ENCODE measurements at places on chromosomes 3 and 15.
A peak's percentile ranks its signal among the peaks of the same experiment; 100 is the strongest.

GRCh38 chr3:70156808-70157207 is 155.6 kb downstream of the MDFIC2 start:
- no peak for DNase-seq

- no peak for DNase-seq
Measured at GRCh38 chr3:32621466-32621865, 50.8 kb upstream of the DYNC1LI1 start.

GRCh38 chr3:112948346-112948838 is 26.5 kb downstream of the CD200R1 start:
- DNase-seq: no peak

- no peak for DNase-seq
Measured at GRCh38 chr3:4531478-4532025, 38.4 kb downstream of the ITPR1 start.

- no peak for DNase-seq
Measured at GRCh38 chr15:67138891-67139855, 73.8 kb downstream of the SMAD3 start.

DNA sequence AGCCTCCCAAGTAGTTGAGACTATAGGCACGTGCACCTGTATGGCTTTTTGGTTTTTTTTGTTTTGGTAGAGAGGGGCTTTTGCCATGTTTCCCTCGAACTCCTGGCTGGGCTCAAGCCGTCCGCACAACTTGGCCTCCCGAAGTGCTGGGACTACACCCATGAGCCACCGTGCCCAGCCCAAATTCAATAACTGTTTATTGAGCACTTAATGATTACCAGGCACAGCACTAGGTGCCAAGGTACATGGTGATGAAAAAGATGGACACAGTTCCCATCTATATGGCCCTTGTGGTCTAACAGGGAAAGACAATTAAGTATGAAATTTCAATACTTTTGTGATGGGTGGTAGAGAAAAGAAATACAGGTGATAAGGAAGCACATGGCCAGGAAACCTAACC is 35.8 kb upstream of the ZNF148 start:
- no peak for DNase-seq

GRCh38 chr15:46786590-46787285 is 930.6 kb upstream of the SEMA6D start:
- no peak for DNase-seq

- no peak for DNase-seq
Measured at GRCh38 chr15:44598892-44599291, 61.9 kb downstream of the EIF3J start.

GRCh38 chr3:147797095-147797494 is 387.9 kb downstream of the ZIC1 start:
- DNase-seq: no peak

GRCh38 chr3:151011427-151011826 is 38.9 kb upstream of the CLRN1 start:
- DNase-seq: no peak

DNA sequence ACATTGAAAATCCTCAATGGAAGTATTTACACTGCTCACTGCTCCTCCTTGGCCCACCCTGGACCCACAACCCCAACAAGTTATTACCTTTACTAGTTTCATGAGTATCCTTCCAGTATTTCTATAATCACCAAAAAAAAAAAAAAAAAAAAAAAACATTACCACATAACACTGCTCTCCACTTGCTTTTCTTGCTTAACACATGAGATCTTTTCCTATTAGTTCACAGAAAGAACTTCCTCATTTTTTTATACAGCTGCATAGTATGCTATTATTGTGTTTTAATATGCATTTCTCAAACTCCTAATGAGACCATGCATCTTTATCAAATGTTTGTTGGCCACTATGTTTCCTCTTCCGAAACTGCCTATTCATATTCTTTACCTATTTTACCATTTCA is 14.6 kb downstream of the GABPB1 start:
- DNase-seq: no peak

DNA sequence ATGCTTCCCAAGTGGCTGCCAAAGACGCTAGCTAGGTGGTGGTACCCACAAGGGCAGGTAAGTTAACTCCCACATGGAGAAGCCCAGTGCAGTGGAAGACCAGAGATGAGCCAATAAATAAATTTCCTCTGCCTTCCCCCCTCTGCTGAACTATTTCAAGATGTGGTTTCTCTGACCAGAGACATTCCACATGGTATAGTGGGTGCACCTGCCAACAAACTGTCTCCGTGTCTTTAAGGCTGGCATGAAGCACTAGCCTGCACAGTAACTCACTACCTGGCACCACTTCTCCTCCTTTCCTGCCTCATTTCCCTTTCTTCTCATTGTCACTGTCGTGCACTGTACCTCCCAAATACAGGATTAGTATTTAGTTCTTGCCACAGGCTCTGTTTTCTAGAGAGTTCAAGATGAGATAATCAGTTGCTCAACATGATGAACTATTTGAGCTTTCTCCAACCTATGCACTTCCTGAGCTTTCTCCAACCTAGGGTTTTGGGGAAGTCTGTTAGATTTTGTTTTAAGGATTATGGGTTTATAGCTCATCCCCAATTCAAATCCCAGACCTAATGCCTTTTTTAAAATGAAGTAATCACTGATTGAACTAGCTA is 8.4 kb upstream of the CRTAP start:
- DNase-seq: no peak

DNA sequence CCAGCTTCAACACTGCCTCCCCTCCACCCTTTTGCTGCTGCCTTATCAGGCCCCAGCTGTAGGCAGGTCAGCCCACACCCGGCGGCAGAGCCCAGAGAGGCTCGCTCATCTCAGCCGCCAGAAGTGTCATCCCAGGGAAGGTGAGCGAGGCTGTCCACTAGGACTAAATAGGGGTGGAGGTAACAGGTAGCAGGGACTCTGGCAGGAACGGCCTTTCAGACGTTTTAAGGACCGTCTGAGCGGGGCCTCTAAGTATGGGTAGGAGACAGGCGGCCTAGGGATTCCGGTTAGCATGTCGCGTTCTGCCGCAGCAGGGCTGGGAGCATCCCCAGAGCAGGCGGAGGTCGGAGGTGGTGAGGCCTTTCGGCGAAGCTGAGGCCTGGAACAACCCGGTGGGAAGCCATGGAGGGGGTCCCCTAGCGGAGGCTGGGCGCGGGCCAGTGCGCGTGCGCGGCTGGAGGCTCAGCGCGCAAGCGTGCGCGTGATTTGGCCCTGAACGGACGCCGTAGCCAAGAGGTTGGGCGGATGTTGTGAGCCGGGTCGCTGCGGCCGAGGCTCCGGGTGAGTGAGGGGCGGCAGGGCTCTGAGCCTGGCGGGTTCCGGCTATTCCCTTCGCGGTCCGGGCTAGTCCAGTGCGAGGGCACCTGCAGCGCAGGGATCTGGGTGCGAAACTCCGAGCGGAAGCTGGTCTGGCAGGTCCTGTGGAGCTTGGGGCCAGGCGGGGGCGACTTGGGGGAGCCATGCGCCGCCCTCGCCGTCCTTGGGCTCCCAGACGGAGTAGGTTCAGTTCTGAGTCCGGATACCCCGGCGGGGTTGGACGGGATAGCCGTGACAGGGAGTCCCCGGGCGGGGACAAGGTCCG is at the start of the genes MST1 and RNF123:
MST1 (minus strand) TSS at position 429 of the 862 bp plus-strand sequence. CDS start 783 bp downstream, outside the sequence.
RNF123 (plus strand) TSS at position 512 of the 862 bp plus-strand sequence. CDS start 1,609 bp downstream, outside the sequence.
- DNase-seq: peak; percentile 80

DNA sequence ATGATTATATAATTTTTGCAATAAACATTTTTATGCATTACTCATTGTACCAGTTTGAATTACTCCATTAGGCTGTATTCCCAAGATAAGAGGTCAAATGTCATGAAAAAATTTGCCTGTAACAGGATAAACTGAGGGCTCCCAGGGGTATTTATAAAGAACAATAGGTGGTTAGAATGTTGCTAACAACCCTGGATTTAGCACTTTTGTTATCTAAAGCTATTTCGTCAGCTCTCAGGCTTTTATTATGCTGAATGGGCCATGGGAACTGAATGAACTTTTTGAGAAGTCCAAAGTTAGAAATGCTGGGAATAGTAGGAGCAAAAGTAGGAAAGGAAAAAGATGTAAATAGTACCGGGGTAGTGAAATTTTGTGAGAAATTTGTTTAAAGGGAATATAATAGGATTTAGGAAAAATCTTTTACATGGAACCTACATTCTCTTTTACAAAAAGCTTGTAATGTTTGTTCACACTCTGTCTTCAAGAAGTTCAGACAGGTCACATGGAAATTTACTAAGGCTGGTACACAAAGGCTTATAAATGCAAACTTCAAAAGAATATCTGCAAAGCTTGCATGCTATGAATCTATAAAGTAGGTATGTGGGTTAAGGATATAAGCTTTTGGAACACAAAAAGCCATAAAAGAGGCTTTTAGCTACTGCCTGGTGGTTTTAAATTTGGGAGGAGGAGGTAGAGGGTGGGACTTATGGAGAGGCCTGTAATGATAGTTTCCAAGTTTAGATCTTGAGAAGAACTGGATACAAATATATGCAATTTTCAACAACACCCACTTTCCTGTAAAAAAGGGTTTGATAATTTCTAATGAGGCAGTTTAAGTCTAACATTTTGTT is 445.8 kb upstream of the NAALADL2 start:
- DNase-seq: no peak

DNA sequence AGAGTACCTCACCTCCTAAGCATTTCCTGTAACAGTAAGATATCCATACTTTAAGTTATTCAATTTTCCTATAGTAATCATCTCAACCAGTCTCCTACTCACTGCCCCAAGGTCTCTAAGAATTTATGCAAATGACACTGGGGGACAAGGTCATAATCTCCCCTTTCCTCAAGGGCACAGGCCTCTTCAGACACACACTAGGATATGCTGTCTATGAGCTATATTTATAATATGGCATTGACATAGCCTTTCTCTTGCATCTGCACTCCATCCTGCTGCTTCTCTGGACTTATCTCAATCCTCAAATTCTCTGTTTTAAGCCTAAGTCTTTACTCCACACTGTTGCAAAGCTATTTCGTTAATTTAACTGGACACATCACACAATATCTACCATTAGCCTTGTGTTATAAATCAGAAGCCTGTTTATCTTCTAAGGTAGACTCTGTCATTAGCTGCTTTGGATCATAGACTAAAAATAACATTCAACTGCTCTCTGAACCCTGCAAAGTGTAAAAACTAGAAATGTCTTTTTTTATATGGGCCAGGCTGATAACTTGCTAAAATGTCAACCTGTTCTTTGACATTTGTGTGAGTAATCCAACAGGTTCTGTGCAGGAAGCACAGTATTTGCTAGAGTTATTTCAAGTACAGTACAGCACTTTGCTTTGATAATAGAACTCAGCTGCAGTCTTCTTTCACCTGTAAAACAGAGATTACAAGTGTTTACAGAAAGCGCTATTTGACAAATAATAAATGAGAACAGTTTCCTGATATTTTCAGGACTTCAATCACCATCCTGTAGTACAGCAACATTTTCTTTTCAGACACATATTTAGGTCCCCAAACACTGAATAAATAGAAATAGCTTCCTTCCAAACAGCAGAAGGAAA is 17.8 kb upstream of the SEC62 start:
- no peak for DNase-seq

DNA sequence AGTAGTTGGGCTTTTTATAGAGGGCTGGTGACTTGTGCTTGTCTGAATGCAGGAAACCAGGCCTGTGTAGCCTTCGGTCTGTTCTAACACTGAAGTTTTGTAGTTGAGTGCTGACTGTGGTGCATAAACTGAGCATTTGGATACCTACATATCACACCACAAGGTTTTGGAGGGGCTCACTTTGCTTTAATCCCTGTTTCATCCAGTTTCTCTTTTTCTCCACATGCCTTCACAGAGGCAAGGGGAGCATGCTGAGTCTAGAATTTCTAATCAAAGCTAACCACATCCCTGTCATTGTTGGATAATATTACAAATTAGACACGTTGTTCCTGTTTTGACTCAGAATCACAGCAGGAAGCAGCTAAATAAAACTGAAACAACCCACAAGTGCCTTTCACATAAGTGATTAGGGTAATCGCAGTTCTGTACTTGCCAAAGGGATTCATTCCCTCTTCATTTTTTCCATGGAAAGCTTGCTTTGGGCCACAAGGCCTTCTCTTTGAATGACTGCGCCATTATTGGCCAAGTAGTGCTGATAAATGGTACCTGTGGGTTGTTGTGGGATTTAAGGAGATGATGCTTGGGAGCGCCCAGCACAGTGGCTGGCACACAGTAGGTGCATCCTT is 48.9 kb downstream of the TGFBR2 start:
- no peak for DNase-seq

DNA sequence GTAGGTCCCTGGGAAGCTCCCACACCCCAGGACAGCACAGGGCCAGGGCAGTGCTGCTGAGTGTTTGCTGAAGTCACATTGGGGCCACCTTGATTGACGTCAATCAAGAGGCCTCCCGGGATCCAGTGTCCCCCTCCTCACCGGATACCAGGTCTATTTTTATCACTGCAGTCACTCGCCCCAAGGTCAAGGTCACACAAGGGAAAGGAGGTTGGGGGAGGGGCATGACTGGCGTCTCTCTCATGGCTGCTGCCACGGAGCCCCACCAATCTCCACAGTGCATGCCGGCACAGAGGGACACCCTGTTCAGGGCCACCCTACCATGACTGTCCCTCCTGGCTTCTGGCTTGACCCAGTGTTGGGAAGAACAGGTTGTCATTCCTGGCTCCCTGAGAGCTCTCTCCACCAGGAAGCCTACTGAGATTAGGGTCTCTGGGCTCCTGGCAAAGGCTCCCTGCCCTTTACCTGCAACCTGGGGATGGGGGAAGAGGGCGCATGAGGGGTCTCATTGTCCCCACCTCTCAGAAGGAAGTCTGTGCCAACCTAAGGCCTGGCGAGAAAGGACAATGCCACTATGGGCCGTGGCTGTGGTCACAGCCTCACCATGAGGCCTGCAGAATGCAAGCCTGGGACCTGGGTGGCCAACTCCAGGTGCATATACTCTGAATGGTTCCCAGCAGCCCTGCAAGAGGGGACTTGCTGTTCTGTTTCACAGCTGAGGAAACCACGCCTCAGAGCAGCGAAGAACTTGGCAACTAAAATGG is 1.5 kb downstream of the MYL3 start:
- no peak for DNase-seq

DNA sequence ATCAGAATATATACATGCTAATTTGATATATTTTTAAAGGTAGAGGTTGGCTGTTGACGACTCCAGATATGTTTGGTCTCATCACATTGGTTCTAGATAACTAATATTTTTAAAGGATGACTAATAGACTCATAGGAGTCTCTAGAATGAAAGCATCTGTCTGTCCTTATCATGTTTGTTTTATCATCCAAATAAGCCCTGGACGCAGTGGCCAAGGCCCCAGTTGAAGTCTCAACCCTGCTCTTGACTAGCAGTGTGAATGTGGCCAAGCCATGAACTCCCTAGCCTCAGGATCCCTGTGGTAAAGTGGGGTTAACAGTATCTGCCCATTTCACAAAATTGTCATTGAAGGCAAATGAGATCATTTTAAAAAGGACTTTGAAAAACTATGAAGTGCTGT is 53.6 kb downstream of the ABHD2 start:
- no peak for DNase-seq

GRCh38 chr3:182007441-182007840 is 295.7 kb downstream of the SOX2 start:
- no peak for DNase-seq

DNA sequence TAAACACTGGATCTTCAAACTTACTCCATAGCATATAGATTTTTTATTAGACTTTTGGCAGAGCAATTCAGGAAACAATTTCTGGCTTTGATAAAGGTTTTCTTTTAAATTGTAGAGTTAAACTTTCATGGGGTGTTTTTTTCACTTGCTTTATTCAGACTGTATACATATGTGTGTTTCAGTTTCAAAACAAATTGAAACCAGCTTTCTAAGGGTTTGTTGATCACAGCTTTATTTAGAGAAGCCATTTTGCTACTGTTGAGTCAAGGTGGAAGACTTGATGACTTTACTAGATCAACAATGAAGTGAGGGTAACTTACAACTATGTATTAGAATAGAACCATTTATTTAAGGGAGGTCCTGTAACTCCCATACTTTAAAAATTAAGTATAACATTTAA is 6.2 kb downstream of the UBE2E1 start:
- DNase-seq: no peak

GRCh38 chr15:55589287-55589686 is 1.1 kb upstream of the PYGO1 start:
- no peak for DNase-seq
